A549 treated with CpdA at 1 μM for 4 hours (cell line): ENCODE measurements at places on chromosomes 16 and 17. TPM values are rescaled to one million over a fixed set of nuclear protein-coding genes. Genes with fewer than 3 reads are reported as not detected.

The RRAD gene
- total RNA-seq: 7.2 to 19.8 TPM (median 11.7 TPM) in 5 replicates

The CA7 gene
- 0.07 TPM in 1 of 5 replicates, not detected in the others for total RNA-seq

The VMO1 gene
- 0.79 to 2.0 TPM (median 1.4 TPM) in 5 replicates for total RNA-seq

The SAMD14 gene
- total RNA-seq: 0.22 to 0.85 TPM (median 0.35 TPM) in 5 replicates

The ARL6IP1 gene
- total RNA-seq: 273 to 527 TPM (median 295 TPM) in 5 replicates

The HS3ST2 gene
- not detected in 5 replicates for total RNA-seq

The KRTAP2-4 gene
- total RNA-seq: not detected in 5 replicates

The CCL3 gene
- total RNA-seq: not detected in 5 replicates

The KLHL10 gene
- 0.03 TPM in 1 of 5 replicates, not detected in the others for total RNA-seq

The ZP2 gene
- not detected in 5 replicates for total RNA-seq

The AXIN2 gene
- total RNA-seq: 0.81 to 1.2 TPM (median 1.0 TPM) in 5 replicates

The TM4SF5 gene
- total RNA-seq: 0.48 to 0.91 TPM (median 0.65 TPM) in 5 replicates
